Activated CD4-positive, alpha-beta T cell treated with anti-CD3 and anti-CD28 coated beads, Interleukin-2, Interleukin-6, amounts not matched to agents 100 ng/mL and 50 ng/mL, durations not matched to agents 16 hours and 8 hours (primary cell): ENCODE measurements at places on chromosomes 6 and 20.

DNA sequence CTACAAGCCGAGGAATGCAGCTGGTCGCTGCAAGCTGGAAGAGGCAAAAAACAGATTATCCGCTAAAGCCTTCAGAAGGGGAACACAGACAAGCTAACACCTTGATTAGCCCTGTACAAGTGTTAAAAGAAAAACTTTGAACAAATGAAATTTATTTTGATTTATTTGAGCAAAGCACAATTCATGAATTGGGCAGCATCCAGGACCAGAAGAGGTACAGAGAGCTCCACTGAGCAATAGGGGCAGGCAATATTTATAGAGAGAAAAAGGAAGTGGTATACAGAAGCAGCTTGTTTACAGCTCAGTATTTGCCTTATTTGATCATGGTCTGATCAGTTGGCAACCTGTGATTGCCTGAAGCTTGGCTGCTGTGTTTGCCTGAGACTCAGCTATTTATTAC is 17.6 kb downstream of the HLA-DOB start:
- DNase-seq, result no peak

DNA sequence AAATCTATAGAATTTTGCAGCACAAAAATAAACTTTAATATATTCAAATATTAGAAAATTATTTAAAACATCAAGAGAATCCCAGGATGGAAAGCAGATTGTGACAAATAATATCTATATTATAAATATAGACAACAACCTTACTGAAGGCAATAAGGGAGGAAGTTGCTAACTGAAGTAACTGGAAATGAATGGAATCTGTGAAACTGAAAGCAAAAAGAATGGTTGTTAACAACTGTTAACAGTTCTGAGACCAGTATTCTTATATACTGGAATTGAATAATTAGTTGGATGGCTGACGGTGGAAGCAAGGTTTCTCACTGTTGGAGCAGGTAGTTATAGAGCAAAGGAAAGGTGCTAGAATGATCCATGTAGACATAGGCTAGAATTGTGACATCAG is 220.4 kb downstream of the PLCB1 start:
- DNase-seq, result no peak

DNA sequence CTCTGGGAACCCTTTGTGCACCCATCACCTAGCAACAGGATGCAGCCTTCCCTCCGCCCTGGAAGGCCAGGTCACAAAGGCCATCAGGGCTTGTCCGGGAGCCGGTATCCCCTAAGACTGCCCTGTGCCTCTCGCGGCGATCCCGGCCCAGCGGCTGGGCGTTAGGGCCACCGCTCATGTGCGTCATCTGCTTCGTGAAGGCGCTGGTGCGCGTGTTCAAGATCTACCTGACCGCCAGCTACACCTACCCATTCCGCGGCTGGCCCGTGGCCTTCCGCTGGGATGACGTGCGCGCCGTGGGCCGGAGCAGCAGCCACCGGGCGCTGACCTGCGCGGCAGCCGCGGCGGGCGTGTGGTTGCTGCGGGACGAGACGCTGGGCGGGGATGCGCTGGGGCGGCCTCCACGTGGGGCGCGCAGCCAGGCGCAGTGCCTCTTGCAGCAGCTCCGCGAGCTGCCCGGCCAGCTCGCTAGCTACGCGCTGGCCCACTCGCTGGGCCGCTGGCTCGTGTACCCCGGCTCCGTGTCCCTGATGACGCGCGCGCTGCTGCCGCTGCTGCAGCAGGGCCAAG is at the start of gene ABHD16B:
ABHD16B (plus strand) TSS at position 134 of the 570 bp plus-strand sequence; CDS start at position 177, 43 bp downstream.
- DNase-seq, result no peak

GRCh38 chr6:15586503-15586902 is 76.3 kb downstream of the DTNBP1 start:
- peak; percentile 16 for DNase-seq

DNA sequence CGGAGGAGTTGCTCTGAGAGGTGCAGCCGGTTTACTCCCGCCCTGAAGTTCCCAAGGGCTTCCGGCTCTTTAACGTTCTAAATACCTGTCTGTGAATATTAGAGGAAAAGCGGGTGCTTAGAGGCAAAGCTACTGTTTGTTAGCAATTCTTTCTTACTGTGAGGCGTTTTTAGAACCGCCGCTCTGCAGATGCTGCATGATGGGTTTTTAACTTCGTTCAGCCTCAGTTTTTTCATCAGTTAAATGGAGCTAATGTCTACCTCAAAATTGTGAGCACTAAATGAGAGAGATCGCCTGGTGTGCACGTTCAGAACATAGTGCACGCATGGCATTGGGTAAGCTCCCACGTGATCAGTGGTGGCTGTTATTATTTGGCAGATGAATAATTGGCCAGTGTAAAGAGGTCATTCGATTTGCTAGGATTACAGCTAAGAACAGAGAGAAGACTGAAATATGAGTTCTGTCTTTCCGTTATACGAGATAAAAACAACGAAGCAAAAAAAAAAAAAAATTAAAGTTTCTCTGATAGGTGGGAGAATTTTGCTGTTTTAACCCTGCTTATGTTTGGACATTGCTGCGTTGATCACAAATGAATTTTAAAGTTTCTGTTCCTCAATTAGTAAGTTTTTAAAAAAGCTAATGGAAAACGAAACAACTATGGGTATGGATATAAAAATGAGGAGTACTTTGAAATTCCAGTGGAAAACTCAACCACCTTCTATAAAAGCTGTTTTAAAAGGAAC is 660 bp upstream of the TFB1M start:
- DNase-seq, result peak; percentile 85

DNA sequence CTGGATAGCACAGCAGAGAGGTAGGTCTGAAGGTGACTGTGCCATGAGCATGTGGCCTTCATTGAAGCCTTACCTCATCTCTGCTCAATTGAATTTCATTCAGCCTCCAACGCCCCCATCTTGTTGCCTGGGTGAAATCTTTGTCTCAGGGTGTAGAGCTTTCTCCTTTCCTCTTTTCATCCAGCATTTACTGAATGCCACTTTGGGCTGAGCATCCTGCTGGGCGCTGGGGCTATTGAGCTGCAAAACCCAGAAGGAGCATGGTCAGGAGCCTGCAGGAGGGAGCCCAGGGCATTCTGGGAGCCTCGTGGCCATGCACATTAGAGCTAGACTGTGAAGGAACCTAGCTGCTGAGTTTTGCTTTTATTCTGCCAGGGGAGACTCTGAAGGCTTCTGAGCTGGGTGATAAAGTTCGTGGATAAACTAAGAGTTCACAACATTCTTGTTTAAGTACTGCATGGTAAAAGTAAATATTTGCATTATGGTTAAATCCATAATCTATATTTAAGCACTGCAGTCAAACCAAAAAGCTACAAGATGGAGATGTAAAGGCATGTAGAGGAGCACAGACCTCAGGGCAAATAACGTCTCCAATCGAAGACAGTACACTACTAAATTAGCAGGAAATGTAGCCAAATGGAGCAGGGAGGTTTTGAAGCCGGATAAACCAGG is 13.2 kb upstream of the ASXL1 start:
- DNase-seq, result no peak

DNA sequence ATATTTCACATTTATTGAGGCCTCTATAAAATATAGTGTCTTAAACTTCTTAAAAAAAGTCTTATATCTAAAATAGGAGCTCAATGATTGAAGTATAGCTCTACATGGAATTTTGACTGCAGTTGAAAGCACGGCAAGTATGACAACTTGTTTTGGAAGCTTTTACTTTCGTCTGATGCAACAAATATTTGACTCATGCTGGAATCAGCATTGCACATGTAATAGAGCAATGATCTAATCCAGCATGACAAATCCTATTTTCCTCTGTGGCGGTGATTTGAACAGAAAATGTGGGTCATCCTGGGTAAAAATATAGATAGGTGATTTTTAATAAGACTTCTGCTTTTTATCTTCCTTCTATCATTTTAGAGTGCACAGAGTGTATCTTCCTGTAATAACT is 111.6 kb downstream of the TINAG start:
- DNase-seq, result no peak
